ENCODE measurements at places on chromosomes 7 and 10.
A peak's percentile ranks its signal among the peaks of the same experiment; 100 is the strongest.

- peak; percentile 81 for DNase-seq
Observed at GRCh38 chr10:46525177-46525823, 31.2 kb downstream of the GPRIN2 start.

DNA sequence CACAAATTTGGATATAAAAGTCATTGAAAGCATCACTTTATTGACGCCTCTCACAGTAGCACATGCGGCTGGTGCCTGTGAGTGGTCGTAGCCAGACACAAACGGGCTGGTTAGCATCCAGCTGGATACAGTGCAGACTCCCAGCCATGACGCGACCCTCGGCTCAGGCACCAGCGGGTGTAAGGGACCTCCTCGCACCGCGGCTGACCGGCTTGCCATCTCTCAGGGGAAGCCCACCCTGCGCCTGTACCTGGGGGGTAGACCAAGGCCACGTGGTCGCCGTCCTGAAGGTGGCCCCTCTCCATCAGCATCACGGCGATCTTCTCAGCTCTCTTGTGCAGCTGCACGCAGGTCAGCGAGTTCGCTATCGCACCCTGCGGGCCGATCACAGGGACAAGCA lies 213.8 kb downstream of the ZMYND11 start:
- DNase-seq = no peak

DNA sequence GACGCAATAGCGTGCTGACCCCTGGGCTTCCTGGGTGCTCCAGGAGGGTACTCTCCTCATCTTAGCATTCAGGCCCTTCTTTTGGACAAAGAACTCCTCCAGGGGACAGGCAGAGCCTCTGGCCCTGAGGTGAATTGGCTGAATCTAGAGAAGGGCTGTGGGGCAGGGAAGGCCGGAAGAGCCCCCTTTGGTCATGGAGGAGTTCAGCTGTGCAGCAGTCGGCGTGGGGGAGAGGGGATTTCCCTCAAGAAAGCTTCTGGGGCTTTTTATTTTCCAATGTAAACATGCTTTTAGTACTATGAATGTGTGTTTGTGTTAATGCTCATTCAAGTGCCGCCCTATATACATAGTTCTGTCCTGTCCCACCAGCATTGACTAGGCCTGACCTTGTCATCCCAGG lies 38.8 kb downstream of the FIGNL1 start:
- no peak for DNase-seq

- DNase-seq = no peak
Observed at GRCh38 chr10:114605155-114605797, 52.8 kb downstream of the ABLIM1 start.

DNA sequence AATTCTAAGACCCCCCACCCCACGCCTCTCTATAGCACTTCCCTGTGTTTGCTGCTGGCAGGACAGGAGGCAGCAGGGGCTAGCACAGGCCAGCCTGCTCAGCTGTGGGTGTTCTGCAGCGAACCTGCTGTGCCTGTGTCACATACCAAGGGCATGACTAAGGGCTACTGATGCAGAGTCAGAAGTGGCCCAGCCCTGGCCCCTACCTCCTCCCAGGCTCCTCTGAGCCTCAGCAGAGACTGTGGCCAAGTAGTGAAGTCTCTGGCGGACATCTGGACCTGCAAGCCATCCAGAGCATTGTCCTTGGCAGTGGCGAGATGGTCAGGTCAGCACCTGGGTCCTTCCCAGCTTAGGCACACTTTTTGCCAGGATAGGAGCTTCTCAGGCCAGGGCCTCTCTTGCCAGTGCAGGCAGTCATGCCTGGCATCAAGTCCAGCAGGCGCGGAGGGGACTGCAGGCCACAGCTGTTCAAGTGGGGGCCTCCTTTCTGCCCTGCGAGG lies 116.3 kb upstream of the RET start:
- peak; percentile 33 for DNase-seq
